Bronchial epithelial cell (primary cell): ENCODE measurements at places on chromosomes 7 and 10.

GRCh38 chr7:18828260-18828993 lies 289.0 kb downstream of the TWIST1 start:
- no peak for DNase-seq

- DNase-seq: no peak
Measured at GRCh38 chr7:95316588-95316987, 7.7 kb downstream of the PON1 start.

DNA sequence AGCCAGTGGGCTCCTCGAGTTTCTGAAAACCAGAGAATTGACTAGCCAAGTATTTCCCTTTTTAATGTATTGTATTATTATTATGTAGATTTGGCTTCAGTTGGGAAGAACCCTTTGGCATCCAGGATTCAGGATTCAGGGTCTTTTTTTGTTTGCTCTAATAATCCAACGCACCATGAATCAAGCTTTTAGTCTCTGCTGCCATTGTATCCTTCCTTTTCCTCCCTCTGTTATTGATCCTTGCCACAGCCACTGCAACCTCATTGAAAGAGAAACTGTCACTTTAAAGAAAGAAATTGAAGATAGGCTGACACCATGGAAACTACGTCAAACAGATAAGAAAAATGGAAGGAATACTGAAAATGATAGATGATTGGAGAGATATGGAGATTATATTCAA lies 150.0 kb downstream of the CHRM2 start:
- DNase-seq: no peak

- no peak for DNase-seq
Measured at GRCh38 chr10:114053946-114054345, 10.3 kb downstream of the ADRB1 start.

DNA sequence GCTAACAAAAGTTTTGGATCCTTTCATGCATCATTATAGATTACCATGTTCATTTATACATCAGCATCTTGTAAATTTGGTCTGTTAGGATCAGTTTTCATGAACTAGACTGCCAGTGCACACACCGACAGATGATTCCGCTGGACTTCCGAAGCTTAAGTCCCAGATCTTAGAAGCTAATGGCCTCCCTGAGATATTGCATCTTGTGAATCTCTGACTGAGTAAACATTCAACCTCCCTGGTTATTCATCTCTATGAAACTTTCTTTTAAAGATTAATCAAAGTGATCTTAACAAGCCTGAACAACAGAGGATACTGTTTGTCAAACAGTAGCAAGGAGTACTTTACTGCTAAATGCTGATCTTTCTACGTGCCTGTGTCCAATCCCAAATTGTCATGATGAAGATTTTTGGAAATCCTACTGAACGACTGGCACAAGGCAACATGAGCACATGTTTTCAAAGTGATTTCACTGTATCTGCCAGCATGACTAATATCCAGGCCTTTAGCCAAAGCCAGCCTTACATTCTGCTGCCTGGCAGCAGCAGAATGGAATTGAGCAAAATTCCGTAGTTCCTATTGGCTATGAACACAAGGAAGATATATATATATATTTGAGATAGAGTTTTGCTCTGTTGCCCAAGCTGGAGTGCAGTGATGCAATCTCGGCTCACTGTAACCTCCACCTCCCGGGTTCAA lies 91.3 kb upstream of the ANK3 start:
- peak; percentile 98 for DNase-seq

- no peak for DNase-seq
Measured at GRCh38 chr7:6340241-6340640, 67.8 kb upstream of the CYTH3 start.

GRCh38 chr10:62171791-62172190 lies 96.9 kb downstream of the RTKN2 start:
- no peak for DNase-seq

DNA sequence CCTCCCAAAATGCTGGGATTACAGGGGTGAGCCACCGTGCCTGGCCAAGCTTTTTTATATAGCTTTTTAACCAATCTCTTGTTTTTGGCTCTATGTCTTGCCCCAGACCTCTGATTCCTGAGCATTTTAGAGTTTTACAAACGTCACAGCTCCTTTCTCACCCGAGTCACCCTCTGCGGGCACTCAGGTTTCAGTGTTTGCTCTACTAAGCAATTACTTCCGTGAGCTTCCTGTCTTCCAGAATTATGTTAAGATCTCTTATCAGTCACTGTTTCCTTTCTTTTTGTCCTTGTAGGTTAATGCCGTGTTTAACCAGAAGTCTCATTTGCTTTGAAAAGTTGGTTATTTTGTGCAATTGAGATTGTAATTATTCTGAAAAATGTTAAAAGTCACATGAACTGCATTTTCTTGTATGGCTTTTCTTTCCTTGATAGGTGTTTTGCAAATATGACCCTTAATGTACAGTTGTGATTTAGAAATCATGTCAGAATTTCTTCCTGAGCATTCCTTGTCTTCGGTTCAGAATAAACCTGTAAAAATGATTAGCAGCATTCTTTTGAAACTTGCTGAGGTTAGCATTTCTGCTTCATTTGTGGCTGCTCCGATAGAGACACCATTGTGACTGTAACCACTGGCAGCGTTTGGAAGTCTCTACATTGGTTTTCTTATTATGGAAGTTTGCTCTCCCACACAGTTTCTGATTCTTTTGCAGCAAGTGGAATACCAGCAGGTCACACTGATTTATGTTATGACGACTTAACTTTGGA lies 4.5 kb upstream of the HKDC1 start:
- peak; percentile 17 for DNase-seq

- no peak for DNase-seq
Measured at GRCh38 chr10:49610114-49610457, at the start of gene SLC18A3. Gene SLC18A3 (plus strand): TSS chr10:49610310. CDS start chr10:49610741, 431 bp downstream.

DNA sequence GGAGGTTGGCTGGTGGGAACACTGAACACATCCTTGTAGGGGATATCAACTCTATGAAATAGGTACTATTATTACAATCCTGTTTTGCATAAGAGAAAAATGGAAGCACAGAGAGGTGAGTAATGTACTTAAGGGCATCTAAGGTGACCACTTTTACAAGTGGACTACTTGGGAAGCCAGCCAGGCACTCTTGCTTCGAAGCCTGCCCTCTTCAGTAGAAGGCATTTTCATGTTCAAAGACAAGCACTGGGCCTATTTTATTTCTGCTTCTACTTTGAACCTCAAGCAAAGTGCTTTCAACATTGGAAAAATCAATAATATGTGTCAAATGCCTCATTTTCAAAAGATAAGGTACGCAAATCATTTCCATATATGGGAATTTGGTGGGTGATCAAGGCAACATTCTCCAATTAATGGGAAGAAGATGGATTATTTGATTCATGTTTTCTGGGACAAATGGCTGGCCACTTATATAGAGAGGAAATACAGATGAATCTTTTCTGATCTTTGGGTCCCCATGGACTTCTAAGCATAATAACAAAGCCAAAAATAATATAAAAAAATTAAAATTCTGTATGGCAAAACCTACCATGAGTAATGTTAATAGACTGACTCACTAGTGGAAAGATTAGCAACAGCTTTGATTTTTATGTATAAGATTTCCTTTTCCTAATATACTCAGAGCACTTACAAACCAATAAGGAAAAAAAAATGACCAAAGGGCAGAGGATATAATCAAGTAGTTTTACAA lies 270.2 kb downstream of the FRMD4A start:
- DNase-seq: no peak

DNA sequence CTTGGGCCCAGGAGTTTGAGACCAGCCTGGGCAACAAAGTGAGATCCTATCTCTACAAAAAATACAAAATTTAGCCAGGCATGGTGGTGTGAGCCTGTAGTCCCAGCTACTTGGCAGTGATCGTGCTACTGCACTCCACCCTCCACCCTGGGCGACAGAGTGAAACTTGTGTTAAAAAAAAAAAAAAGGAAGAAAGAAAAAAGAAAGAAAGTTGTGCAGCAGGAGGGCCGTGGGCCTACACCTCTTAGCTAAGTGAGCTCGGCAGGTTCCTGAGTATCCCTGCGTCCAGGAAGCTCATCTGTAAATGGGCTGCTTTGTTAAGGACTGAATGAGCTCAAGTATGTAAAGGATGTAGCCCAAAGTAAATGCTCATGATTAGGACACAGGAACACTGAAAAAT lies 155.0 kb downstream of the RNF216 start:
- no peak for DNase-seq

GRCh38 chr10:117537904-117538524 lies 4.5 kb upstream of the EMX2 start:
- DNase-seq: peak; percentile 21

- no peak for DNase-seq
Measured at GRCh38 chr7:70455925-70456324, 676.0 kb upstream of the GALNT17 start.

- DNase-seq: no peak
Measured at GRCh38 chr7:3688071-3688470, 387.0 kb downstream of the SDK1 start.

- no peak for DNase-seq
Measured at GRCh38 chr10:94299417-94299816, 63.3 kb downstream of the NOC3L start.

DNA sequence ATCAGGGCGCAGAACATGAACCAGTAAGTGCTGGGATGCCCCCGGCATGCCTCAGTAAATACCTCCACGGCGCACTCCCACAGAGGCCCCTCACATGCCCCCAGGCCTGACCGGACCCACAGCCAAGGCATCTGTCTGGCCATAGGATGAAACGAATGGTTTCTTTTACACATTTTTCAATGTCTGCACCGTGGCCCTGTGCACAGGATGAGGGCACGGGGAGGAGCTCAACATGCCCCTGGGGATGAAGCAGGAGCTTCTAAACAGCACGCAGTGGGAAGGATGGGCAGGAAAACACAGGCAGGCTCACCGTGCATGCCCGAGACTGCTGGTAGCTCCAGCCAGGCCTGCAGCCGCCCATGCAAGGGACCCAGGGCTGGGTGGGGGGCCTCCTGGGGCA lies 283.3 kb downstream of the TNS3 start:
- DNase-seq: no peak

GRCh38 chr10:49149881-49150280 lies 16.1 kb upstream of the FAM170B start:
- no peak for DNase-seq

DNA sequence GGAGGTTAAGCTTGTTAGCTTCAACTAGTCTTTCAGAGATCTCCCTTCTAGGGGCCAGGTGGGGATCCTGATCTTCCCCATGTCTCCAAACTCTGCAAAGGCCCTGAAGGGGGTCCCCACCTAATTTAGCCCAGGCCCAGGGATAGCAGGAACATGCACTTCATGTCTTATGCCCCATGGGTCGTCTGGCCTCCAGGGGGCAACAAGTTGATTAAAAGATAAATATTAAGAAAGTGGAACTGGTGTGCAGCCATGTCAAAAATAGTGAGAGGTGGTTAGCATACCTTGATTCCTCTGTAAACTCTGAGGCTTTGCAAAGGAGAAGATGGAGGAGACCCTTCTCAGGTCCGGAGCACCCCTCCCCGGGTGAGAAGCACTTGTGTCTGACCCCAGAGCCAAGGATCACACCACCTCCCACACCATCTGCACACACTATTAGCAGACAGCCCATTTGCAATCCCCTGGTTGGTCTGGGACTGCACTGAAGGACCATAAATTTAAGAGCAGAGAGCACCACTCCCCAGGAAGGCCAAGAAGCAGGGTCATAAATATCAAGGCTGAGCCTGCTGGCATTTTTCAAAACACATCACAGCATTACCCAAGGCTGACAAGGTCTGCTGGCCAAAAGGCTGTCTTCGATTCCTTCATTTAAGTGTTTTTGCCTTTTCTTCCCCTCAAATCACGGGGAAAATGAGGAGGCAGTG lies 44.2 kb upstream of the LRRC18 start:
- no peak for DNase-seq

- DNase-seq: no peak
Measured at GRCh38 chr7:152924826-152925411, 165.4 kb downstream of the ACTR3B start.

- DNase-seq: no peak
Measured at GRCh38 chr10:114337510-114338462, 66.5 kb downstream of the AFAP1L2 start.

DNA sequence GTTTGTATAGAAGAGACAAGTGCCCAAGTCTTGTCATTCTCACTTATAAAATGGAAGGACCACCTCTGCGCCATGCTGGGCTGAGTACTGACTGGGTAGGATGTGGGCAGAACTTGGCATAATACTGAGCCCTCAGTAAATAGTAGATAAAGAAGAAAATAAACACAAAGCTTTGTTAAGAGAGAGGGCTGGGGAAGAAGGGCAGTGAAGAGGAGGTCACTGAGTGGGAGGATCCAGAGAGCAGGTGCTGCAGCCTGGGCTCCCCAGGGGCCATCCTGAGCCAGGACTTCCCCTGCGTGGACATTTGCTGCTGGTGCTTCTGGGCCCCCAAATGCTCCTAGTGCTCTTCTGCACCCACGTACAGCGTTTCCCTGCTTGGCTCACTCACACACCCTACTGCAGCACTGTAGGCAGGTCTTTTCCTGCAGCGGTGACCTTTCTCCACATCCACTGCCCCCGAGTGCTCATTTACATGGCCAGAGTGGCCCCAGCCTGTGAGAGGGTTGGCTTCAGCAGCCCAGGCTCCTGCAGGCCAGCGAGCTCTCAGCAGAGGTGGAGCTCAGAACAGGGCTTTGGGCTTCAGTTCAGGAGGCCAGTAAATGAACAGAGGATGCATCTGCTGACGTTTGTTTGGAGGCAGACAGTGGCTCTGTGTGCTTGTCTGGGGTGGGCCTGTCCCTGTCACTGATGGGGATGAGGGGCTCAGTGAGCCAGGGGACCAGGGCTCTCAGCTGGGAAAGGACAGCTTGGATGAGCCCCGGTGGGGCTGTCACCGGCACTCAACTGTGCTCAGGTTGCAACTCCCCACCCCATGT lies 164.6 kb downstream of the ADARB2 start:
- no peak for DNase-seq

GRCh38 chr7:3309140-3309539 lies 8.1 kb downstream of the SDK1 start:
- DNase-seq: peak; percentile 80

DNA sequence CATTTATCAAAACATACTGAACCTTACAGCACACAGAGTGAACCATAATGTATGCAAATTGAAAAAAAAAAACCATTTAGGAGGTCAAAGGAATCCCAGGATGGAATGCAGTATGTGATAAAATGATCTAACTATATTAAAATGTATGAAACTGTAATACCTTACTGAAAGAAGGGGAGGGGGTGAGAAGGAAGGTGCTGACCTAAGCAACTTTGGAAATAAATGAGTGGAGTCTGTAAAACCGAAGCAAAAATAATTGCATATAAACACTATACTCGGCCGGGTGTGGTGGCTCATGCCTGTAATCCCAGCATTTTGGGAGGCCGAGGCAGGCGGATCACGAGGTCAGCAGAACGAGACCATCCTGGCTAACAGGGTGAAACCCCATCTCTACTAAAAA lies 69.4 kb downstream of the XPNPEP1 start:
- no peak for DNase-seq
